ENCODE measurements at places on chromosomes 7 and 10.

- no peak for DNase-seq
Observed at GRCh38 chr10:114389426-114389825, 14.9 kb downstream of the AFAP1L2 start.

- DNase-seq = peak; percentile 49
Observed at GRCh38 chr7:104627516-104627915, 299.1 kb downstream of the LHFPL3 start.

DNA sequence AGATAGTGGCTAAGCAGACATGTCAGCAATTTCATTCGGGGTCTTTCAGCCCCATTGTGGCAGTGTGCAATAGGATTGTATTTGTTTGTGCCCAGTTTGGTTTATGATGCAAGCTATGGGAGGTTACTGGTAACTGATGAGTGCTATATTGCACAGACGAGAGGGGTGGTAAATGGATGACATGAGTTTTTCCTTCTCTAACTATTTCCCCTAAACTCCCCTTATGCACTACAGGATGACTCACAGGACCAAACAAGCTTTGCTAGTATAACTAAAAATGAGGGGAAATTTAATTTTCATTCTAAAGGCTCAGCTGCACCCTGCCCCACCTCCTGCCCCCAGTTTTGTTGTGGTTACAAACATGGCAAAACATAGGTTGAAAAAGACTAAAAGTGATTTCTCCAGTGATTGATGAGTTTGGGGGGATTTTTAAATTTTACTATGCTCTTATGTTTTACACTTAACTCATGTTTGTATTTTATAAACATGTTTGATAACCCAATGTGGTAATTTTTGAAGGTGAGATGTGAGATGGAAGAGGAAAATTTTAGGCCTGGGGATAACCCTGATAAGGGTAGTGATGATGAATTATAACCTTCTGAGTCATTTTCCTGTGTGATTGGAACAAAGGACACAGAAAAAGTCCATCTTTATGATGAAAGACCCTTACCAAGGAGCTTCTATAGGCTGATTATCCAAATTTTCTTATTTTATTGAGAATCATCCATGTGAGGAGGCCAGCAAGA is 60.8 kb upstream of the NAMPT start:
- peak; percentile 90 for DNase-seq

DNA sequence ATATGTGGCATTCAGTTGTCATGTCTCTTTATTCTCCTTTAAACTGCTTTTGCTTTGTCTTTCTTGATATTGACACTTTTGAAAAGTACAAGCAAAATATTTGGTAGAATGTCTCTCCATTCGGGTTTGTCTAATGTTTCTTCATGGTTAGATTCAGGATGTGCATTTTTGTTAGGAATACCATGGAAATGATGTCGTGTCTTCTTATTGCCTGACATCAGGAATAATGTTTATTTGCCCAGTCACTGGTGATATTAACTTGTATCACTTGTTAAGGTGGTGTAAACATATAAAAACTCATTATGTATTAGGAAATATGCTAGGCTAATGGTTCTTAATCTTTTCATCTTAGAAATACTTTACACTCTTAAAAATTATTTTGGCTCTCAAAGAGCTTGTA is 43.4 kb downstream of the CDK1 start:
- no peak for DNase-seq

- DNase-seq = no peak
Observed at GRCh38 chr10:83517456-83517855, 621.9 kb upstream of the GHITM start.

- peak; percentile 45 for DNase-seq
Observed at GRCh38 chr7:29265208-29265923, 70.8 kb downstream of the CHN2 start.

DNA sequence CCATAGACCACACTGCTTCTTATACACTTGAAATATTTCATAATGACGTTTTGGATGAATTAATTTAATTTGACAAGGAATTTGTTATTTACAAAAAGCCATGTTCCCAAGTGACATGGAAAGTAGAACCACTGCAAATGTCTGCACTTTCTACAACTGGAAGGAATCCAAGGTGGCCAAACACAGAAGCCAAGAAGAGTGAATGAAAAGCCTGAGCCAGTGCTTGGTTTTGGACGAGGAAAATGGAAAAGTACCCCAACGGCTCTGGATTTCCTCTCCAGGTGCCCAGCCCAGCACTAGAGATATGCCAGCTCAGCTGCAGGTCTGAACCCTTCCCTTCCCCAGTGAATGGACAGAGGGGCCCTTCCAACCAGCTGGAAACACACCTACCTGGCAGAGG is 279.4 kb downstream of the TNS3 start:
- DNase-seq = no peak

DNA sequence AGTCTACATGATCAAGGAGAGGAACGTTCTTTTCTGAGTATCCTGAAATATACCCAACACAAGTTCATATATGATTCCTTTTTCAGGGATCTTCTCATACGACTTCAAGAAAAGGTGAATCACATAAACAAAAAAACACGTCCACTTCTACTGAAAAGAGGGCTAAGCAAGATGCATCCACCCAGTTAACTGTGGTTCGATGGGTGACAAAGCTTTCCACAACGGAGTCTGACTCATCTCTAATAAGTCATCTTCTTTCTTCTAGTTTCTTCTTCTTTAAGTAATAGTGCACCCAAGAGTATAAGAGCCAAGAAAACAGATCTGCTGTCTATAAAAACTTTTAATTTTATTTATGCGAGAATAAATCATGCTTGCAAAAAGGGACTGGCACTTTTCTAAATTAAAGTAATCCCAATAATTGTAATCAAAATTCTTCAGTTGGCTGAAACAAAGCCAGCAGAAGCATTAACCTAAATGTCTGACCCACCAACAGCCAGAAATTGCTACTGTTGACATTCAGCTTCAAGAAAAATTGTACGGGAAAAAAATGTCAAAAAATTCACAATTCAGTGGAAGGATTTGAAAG is 146.9 kb upstream of the ANK3 start:
- DNase-seq = peak; percentile 22

DNA sequence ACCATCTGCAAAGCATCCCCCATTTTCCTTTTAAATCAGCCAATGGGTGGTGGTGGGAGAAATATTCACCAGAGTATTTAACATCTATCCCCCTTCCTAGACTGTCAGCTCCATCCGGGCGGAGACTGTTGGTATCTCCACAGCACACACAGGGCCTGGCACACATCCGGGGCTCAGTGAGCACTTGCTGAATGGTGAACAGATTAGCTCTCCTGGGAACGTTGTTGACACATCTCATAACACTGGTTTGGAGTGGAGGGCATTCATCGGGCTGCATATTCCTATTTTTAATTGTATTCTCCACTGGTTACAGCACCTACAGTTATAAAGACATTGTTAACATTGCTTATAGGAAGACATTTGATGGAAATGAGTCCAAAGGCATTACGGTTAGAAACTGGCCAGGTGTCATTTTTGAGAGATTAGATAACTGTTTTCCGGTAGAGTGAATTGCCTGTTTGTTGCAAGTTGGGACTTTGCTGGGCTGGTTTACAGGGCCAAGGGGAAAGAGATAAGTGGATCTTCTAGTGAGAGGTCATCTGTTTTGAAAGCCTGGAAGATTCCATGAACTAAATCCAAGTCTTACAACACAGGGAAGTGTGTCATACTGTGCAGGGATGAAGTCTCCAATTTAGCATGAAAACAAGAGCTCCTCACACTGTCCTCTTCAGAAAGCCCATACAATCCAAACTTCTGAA is 101.8 kb downstream of the EGFR start:
- DNase-seq = no peak

DNA sequence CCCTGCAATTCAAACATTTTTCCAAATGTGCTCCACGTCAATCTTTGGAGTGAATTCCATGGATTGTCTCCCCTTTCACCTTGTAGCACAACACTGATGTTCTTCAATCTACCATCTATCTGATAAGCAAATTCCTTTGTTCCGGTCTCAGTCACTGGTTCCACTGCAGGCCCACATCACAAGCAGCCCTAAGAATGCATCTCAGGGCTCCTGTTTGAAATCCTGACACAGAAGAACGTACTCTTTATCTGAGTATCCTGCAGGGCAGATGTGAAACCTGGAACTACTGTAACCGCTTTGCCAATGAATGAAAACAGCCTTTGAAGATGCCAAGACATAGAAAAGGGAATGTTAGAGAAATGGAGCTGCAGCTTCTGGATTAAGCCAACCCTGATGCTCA is 62.9 kb upstream of the FAM133B start:
- no peak for DNase-seq

- DNase-seq = no peak
Observed at GRCh38 chr7:95491634-95492314, 6.0 kb downstream of the ASB4 start.

GRCh38 chr10:96880575-96880974 is 48.5 kb downstream of the LCOR start:
- DNase-seq = no peak

DNA sequence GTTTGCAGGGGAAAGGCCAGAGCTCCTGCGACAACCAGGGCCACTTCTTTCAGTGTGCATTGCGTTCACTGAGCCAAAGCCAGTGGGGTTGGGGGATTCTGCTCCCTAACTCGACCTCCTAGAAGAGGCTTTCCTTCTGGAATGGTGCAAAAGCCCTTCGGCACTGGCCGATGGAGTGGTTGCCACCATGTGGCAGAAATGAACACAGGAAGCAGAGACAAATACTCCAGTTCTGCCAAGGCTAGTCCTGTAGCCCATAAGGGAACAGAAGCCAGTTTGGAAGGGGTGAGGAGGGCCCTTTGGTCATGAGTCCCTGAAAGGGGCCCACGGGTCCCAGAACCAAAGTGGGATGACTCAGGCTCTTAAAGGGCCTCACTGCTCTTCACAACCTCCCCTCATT is 29.7 kb upstream of the ACSL5 start:
- DNase-seq = no peak

DNA sequence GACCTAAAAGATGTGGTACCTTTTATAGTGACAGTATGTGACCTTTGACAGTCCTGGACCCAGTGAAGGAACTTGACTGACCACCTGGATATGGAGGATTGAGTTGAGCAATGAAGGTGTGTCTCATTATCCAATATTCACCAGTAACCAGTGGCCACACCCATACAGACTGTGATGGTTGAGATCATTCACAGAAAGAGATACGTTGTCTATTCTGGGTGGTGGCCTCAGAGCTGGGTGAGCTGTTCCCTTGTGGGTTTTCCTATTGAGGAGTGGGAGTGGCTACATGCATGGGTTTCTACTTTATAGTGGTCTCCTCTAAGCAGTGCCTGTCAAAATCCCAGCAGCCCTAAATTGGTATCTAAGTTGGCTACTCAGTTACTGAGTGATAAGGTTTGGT is 507.4 kb downstream of the SORCS3 start:
- no peak for DNase-seq

DNA sequence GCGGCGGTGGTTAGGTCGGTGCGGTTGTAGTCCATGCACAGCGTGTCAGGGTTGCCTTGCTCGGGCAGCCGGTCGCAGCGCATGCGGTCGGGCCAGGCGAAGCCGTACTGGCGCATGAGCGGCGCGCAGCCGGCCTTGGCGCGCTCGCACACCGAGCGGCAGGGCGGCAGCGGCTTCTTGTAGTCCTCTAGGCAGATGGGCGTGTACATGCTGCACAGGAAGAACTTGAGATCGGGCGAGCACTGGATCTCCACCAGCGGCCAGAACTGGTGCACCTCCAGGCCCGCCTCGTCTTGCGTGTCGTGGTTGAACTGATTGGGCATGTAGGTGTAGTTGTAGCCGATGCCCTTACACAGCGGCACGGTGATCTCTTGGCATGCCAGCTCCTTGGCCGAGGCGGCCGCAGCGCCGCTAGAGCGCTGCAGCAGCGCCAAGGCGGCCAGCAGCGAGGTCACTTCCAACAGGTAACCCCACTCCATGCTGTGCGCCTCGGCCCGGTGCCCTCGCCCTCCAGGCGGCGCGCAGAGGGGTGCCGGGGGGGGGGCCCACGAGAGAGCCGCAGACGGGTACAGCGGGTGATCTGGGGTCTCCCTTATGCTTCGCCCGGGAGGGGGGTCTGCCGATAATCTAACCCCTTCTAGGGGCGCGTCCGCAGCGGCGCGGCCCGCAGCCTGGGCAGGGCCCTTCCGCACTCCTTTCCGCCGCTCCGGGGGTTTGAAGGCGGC is 983 bp downstream of the FZD8 start:
- peak; percentile 66 for DNase-seq

DNA sequence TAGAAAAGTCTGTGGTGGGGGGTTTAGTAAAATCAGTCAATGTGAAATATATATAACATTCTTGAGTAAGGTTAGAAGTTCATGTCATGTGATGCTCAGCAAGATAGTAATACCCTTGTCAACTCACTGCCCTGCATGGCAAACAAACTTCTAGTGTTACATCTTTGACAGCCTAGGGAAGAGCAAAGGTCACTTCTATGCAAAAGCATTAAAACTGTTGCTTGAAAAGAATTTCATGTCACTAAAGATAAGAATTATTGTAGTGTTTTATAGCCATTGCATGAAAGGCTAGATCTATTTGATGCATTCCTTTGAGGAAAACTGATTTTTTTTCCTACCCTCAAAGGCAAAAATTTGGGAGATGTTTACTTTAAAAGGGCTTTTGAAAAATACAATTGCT is 176.0 kb downstream of the SKAP2 start:
- no peak for DNase-seq
